ENCODE measurements at places on chromosomes 6 and 20.

- no peak for DNase-seq
Measured at GRCh38 chr20:49475292-49476015, 7.0 kb downstream of the KCNB1 start.

GRCh38 chr20:4160761-4161305 is 145.5 kb upstream of the RNF24 start:
- no peak for DNase-seq

DNA sequence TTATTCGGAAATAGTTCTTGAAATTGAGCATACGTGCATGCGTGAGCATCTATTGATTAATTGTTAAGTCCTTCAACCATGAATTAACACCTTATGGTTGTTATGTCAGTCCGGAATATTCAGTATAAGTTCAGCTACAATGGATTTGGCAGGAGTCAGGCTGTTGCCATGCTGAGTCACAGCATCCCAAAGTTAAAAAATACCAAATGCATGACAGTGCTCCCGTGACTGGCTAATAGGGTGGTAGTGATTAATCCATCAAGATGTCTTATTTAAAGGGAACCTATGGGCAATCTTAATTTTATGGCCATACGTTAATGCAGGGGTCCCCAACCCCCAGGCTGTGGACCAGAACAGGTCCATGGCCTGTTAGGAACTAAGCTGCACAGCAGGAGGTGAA is 10.5 kb downstream of the RAE1 start:
- no peak for DNase-seq

GRCh38 chr6:14451594-14452374 is 334.2 kb downstream of the CD83 start:
- no peak for DNase-seq

GRCh38 chr20:46312075-46312944 is 4.0 kb upstream of the CDH22 start:
- no peak for DNase-seq

DNA sequence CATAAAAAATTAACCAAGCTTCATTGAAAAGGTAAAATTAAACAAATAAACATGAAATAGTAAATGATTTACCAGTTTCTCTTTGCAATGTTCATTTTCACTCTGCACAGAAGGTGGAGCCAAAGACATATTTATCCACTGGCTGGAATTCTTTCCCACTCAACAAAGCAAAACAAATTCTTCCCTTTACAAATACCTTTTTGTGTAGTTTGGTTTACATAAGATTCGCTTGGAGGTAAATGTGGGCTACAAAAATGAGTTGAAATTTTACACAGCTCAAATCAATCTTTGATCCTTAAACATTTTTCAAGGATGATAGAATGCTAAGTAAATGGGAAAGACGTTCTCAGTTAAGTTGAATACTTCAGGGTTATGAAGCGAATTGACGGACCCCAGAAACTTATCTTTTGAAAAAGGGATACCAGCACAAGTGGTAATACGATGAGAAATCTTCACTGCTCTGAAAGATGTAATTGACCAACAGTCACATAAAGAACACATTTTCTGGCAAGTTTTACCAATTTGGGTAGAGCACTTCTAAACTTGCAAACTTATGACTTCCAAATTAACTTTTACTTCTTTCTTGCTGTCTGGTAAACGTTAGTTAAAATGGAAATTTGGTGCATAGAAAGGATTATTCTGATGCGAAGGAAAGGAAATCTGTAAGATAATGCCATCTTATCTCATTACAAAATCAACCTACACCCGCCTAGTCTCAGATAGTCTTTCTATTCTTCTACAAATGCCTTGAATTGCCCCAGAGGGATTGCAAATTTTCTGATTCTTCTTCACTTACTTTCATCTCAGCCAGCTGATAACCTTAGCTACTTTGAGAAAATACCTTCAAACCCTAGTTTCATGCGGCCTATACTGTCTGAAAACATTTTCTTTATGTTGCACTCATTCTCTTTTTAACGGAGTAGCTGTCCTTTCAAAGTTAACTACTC is 4.7 kb upstream of the GJA1 start:
- no peak for DNase-seq

- no peak for DNase-seq
Measured at GRCh38 chr6:2073476-2073875, 171.9 kb downstream of the GMDS start.

- DNase-seq = no peak
Measured at GRCh38 chr6:138523347-138524210, 24.3 kb upstream of the NHSL1 start.

GRCh38 chr6:14727494-14728395 is 518.1 kb upstream of the JARID2 start:
- DNase-seq = no peak

- no peak for DNase-seq
Measured at GRCh38 chr6:137736048-137736818, 130.8 kb upstream of the TNFAIP3 start.

GRCh38 chr6:144176043-144176442 is 25.7 kb downstream of the STX11 start:
- no peak for DNase-seq

- DNase-seq = no peak
Measured at GRCh38 chr6:130982135-130982534, 80.9 kb downstream of the EPB41L2 start.

DNA sequence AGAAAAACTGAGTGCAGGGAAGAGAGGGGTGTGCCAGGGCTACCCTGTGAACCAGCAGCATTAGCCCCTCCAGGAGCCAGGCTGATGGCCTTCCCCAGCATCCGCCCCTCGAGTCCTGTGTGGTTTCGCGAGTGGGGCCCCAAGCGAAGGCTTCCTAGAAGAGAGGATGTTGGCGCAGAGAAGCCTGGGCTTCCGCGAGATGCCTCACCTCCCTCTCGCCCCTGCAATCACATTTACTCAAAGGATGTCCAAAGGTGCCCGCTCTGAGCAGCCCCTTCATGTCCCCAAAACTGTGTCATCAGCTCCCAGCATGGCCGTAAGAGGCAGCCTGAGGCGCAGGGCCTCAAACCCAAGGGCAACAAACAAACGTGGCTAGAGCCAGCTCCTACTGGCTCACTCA is 111.7 kb downstream of the PREX1 start:
- DNase-seq = peak; percentile 19

GRCh38 chr20:38212806-38213606 is 47.5 kb downstream of the KIAA1755 start:
- DNase-seq = no peak

DNA sequence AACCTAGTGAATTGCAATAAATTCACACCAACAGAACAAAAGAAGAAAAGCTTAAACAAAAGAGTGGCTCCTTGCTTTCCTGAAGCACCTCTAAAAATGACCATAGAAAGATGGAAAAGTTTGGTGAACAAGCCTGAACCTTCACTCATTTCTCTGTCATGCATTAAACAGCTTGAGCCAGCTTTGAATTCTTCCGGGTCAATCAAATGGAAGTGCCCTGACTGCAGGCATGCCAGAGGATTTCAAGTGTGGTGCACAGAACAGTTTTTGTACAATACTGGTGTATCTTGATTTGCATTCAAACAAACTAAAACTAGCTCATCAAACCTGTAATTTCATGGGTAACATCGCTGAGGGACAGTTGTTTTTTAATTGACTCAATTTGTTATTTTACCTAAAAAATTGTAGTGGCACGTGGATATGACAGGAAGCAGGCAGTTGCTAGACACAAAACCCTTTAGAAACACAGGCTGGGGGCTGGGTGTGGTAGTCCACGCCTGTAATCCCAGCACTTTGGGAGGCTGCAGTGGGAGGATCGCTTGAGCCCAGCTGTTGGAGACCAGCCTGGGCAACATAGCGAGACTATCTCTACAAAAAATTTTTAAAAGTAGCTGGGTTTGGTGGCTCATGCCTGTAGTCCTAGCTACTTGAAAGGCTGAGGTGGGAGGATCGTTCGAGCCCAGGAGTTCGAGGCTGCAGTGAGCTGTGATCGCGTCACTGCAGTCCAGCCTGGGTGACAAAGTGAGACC is 9.1 kb downstream of the CASS4 start:
- DNase-seq = no peak

DNA sequence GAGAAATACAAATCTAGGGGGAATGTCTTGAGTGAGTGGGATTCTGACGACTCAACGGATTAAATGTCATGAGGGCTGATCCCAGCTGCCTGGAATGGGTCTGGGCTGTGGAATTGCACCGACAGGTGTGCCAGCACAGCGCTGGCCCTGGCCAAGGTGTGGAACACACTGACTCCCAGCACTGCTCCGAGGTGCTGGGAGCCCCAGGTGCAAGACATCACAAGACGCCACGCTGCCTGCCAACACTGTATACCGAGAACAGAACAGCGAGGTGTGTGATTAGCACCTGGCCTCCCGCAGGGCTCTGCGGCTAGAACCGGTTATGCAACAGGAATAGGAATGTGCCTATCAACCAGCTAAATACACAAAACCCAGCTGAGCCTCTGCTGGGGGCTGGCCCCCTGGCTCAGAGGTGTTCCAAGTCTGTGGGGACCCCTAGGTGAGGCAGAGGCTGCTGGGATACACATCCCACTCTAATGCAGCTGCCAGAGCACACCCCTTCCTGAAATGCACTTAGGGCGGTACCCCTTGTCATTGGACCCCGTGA is 24.8 kb upstream of the APMAP start:
- no peak for DNase-seq

DNA sequence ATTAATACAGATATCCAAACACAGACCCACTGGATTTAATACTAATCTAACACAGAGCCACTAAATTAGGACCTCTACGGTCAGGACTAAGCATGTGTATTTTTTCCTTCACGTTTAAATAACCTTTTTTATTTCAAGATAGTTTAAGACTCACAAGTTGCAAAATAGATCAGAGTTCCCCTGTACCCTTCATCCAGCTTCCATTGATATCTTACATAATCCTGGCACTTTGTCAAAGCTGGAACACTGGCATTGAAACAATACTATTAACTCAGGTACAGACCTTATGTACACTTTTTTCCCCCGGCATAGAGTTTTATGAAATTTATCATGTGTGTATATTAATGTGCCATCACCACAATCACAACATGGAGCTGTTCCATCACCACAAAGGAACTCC is 2.1 kb downstream of the C6orf163 start:
- no peak for DNase-seq

GRCh38 chr6:45049188-45049843 is 278.8 kb upstream of the RUNX2 start:
- DNase-seq = no peak

GRCh38 chr6:128597004-128597403 is 76.6 kb upstream of the PTPRK start:
- no peak for DNase-seq

GRCh38 chr6:156718647-156719394 is 58.4 kb upstream of the ARID1B start:
- no peak for DNase-seq

- no peak for DNase-seq
Measured at GRCh38 chr6:99789767-99790166, 183.1 kb downstream of the PRDM13 start.

GRCh38 chr20:61420056-61420455 is 168.0 kb downstream of the CDH4 start:
- no peak for DNase-seq
